Colonic mucosa (tissue), 4 donors: ENCODE measurements at places on chromosomes 12 and 14.

DNA sequence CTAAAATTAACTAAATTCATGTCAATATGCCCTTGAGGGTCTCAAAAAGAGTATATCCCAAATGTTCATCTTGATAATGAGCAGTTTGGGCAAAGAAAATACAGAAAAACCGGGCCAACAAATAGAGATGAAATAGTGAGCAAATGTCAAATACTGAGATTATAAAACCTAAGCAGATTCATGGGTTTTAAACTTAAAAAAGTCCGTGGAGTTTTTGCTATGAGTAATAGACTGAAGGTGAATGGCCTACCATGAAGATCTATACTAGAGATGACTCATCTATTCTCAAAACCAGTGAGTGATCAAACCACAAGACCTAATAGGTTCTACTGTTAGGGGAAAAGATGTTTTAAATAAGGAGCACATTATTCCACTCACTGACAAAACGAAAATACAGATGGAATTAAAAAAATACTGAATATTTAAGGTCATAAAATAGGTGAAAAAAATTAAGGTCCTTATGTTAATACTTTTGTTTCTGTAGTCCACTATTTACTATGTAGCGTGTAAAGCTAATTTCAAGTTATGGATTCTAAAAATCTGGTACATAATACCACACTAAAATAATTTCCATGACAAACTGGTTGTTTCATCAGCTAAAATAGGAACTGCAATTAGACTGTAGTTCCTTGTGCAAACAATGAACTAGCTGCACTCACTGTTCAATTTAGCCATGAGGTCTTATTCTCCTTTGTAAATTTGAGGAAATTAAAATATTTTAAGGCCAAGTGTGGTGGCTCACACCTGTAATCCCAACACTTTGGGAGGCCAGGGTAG lies 5.0 kb downstream of the HNRNPC start:
- H3K27me3 ChIP-seq: no peaks in the 10 kb centered on the region
- H3K27ac ChIP-seq: no peak overlapping the region
- no peak for DNase-seq
- H3K4me1 ChIP-seq: peaks cover 21% of the 10 kb centered on the region

DNA sequence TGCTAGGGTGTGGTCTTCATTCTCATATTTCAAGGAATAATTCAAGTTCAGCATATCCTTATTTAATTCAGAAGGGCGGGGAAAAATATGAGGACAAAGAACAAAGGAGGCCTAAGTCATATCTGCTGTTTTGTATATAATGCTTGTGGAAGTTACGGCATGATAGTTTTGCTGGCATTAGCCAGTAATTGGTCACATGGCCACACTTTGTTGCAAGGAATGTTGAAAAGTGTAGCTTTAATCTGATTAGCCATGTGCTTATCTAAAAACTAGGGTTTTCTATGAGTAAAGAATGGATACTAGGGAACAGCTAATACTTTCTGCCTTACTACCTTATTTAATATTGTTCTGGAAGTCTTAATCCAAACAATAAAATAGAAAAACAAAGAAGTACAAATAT lies 34.4 kb upstream of the E2F7 start:
- no peak overlapping the region for H3K27ac ChIP-seq
- DNase-seq: no peak
- no peaks in the 10 kb centered on the region for H3K36me3 ChIP-seq
- no peaks in the 10 kb centered on the region for H3K4me1 ChIP-seq

GRCh38 chr12:62873826-62874448 lies 61.0 kb downstream of the PPM1H start:
- no peak for DNase-seq
- no peaks in the 10 kb centered on the region for H3K36me3 ChIP-seq
- H3K4me1 ChIP-seq: no peaks in the 10 kb centered on the region
- H3K27me3 ChIP-seq: no peaks in the 10 kb centered on the region
- H3K4me3 ChIP-seq: no peak overlapping the region

GRCh38 chr14:91858536-91859275 lies 8.6 kb downstream of the TC2N start:
- H3K36me3 ChIP-seq: no peaks in the 10 kb centered on the region
- DNase-seq: no peak
- no peaks in the 10 kb centered on the region for H3K27me3 ChIP-seq

- H3K4me1 ChIP-seq: no peaks in the 10 kb centered on the region
- no peak overlapping the region for H3K27ac ChIP-seq
- no peak overlapping the region for H3K4me3 ChIP-seq
- no peak for DNase-seq
These were observed 76.7 kb downstream of the NKX2-1 start for GRCh38 chr14:36443374-36443773.
